ENCODE measurements at places on chromosomes 2 and 18. TPM values are rescaled to one million over a fixed set of nuclear protein-coding genes. Genes with fewer than 3 reads are reported as not detected.

The ASAP2 gene
- not detected for total RNA-seq

The EGR4 gene
- 0.14 TPM for total RNA-seq

The NEMP2 gene
- total RNA-seq: 11.1 TPM

The SGPP2 gene
- not detected for total RNA-seq

The TFCP2L1 gene
- not detected for total RNA-seq

The SERPINB11 gene
- total RNA-seq: not detected

The LOXHD1 gene
- not detected for total RNA-seq

DNA sequence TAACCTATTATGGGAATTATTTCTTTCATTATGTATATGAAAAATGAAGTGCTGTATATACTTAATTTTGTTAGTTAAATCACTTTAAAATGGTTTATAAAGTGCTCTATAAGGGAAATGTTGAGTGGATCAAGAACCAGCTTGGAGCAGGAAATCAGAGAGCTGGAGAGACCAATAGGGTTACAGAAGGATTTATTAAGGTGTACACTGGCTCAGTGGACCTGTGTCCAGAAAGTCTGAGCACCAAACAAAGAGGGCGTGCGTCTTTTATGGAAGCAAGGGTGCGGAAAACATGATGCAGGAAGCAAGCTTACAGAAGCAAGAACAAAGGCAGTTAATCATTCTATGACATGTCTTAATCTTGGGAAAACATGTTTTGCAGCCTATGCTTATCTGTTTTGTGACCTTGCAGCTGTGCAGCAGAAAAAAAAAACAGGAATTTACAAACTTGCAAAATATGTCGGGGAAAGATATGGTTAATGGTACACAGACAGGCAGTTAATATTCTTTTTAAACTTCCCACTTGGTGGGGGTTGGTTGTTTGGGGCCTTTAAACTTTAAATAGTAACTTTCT, 65.2 kb upstream of the SLC35G4 start:
- no peak for DNase-seq

GRCh38 chr2:85132397-85132796, 795 bp upstream of the TCF7L1 start:
- no peak for DNase-seq

DNA sequence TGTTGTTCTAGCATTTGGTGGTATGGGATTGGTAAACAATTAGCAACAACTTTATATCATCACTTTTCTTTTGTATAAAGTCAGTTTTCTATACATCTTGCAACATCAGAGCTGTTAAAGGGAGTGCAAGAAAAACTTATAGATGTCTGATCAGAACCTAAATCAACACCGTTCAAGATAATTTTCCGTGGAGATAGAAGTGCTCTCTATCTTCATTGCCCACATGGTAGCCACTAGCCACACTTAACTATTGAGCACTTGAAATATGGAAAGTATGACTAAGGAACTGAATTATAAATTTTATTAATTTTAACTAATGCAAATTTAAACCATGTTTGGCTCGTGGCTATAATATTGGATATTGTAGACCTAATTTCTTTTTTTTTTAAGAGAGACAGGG, 5.2 kb downstream of the TTC27 start:
- DNase-seq: no peak

GRCh38 chr2:43223521-43224001, 2.8 kb downstream of the ZFP36L2 start:
- DNase-seq: no peak

DNA sequence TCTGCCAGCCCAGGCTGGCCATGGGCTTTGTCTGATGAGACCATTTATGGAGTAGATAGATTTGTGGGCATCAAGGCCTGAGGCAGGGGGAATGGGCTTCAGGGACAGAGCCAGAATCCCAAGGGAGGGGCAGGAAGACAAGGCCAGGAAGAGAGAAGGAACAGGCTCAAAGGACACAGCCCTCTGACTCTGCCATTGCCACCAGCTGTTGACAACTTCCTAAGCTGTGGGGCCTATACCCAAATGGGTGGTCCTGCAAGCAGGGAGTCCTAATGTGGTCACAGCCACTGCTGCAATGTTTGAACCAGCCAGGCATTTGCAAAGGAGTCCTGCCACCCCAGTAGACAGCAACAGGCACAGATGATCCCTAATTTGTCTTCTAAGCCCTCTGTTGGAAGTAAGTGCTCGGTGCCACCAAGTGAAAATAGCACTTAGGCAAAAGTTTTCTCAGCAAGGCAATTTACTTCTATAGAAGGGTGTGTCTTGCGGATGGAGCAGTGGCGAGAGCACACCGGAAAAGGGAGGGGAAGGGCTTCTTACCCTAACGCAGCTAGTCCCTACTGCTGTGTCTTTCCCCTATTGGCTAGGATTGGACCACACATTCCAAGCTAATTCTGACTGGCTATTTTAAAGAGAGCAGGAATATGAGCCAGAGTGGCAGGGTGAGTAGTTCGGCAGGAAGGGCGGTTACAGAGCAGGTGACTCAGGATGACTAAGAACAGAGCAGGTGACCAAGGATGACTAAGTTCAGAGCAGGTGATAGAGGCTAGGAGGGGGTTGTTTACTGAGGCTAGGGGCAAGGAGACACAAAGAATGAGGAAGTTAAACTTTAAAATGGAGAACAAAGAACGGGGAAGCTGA, 47.2 kb downstream of the C1QL2 start:
- no peak for DNase-seq

GRCh38 chr2:120465989-120466703, 120.2 kb downstream of the INHBB start:
- DNase-seq: no peak

DNA sequence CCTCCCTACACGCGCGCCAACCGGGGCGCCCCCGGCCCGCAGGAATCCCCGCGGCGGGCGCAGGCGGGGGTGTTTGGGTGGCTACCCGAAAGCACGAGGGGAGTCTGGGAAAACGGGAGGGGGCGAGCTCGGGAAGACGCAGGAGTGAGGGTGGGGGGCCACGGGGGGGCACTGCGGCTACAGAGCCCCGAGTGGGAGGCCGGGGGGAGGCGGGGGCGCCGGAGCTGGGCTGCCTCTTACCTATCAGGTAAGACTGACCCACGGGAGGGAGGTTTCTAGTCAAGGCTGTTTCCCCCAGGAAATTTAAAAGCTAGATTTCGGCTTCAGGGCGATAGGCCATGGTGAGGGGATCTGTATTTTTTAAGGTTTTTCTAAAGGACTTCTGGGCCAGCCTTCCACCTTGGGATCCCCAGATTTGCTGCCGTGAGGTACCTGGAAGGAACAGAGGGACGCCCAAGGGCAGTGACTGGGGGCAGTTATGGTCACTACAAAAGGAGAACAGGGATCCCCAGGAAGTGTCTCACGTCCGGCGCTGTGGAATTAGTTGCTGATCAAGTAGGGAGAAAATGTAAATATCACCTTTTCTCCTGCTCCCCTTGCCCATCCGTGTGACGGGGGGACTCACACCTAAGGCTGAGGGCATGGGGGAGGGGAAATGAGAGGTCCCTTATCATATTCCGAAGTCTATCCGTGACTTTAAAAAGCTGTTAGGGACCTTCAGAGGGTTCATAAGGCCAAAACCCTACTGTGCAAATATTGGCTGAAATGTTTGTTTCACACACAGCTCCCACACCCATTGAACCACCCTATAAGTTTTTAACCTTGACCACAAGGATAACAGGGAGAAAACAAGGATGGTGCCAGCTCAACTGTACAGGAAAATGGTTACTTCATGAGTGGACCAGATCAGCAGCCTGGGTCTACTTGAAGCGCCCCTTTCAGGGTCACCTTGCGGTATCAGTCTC, 638 bp upstream of the IRS1 start:
- no peak for DNase-seq

DNA sequence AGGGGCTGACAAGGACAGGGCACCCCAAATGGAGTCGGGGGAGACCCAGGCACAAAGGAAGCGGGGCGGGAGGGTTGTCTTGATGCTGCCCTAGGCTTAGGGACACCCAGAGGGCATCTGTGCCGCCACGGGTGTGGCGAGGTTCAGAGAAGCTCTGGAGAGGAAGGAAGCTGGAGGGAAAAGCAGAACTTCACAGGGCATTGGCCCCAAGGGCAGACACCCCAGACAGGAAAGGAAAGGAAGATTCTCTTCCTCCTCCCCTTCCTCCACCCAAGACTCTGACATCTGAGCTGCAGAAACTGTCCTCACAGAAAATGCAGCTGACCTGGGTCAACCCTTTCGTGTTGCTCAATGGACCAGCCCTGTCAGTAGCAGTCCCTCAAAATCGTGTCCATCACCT, 25.6 kb downstream of the DNMT3A start:
- DNase-seq: no peak

GRCh38 chr2:83017366-83018090, 1441.6 kb downstream of the SUCLG1 start:
- DNase-seq: no peak

DNA sequence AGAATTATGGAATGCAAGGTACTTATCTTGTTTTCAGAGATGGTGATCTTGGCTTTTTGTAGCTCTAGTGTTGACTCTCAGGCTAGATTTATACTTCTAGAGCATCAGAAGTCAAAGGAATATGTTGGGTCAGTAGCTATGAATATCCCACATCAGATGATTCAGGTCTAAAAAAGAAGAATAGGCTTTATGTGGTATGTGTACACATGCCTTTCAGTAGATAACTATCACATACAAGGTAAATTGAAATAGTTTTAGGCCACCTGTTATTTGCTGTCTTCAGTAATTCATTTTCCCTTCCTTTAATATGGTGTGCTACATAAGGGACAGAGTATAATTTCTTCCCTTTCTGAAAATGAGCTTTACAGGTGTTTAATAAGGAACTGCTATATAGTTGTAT, 142.4 kb downstream of the AGPS start:
- DNase-seq: no peak

DNA sequence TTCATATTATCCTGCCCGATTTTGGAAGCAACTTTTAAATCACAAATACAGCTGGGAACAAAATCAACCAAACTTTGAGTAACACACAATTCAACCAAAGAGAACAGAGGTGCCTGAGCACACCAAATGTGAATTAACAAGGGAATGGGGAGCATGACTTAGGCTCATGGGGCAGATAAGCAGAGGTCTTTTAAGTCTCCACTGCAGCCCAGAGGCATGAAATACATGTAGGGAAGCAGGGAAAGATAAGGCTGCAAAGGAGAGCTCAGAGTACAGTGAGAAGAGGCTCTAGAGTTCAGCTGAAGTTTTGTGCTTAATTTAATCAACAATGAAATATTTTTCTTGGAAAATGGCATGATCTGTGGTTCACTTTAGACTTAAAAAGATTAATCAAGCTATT, 49.0 kb downstream of the CYTIP start:
- no peak for DNase-seq

- no peak for DNase-seq
These were observed 90.1 kb downstream of the ABI2 start for GRCh38 chr2:203418271-203418670.

DNA sequence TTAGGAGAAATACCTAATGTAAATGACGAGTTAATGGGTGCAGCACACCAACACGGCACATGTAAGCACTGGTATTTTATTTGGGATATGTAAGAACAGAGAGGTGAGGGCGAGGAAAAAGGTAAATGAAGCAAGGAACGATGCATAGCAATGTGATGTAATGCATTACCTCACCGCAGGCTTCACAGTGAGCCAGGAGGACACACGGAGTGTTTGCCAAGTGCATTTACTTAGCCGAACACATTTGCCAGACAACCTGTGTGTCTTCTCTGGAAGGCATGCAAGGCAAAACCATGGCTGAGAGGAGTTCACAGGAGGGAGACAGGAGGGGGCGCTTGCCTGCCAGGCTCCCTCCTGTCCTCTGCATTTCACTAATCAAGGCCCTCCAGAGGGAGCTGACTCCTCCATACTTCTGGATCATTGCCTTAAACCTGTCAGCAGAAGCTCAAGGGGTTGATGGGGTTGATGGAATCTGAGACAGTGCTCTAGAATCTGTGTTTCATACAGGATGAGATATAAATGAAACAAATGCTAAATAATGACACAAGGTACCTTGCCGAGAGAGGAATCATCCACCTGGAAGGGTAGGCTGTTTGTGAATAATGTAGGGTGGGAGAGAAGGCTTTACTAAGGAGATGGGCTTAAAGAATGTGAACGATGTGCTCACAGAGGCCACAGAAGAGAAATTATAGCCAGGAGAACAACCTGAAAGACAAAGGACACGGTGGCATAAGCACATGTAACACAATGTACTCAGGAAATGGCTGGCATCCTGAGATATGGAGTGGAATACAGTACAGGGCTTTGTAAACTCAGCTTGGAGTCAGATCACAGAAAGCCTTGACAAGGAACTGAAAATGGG, 9.1 kb upstream of the TPRKB start:
- DNase-seq: no peak

- no peak for DNase-seq
These were observed 26.2 kb upstream of the SPOPL start for GRCh38 chr2:138475277-138475776.

DNA sequence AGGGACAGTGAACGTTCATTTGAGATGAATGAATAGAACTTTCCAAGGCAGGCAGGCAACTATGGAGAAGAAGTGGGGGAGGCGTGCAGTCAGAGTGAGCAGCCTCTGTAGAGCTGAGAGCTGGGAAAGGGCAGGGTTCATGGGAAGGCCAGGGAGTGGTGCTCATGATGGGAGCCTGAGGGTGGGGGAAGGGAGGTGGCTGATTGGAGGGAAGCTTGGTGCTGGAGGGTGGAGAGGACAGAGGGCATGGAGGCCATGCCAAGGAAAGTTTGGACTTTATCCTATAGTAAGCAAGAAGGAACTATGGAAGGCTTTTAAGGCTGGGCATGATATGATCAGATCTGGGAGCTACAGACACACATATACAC, 47.6 kb upstream of the LGALSL start:
- no peak for DNase-seq

DNA sequence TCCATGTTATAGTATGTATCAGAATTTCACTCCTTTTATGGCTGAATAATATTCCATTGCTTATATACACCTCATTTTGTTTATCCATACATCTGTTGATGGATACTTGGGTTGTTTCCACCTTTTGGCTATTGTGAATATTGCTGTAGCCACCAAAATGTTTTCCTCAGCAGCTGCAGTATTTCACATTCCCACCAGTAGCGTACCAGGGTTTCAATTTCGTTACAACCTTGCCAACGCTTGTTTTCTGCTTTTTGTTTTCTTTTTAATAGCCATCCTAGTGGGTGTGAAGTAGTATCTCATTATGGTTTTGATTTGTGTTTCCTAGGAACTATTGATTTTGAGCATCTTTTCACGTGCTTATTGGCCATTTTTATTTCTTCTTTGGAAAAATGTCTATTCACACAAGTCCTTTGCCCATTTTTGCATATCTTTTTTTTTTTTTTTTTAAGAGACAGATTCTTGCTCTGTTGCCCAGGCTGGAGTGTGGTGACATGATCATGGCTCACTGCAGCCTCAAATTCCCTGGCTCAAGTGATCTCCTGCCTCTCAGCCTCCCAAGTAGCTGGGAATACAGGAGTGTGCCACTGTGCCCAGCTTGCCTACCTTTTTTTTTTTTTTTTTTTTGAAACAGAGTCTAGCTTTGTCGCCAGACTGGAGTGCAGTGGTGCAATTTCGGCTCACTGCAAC, 14.2 kb downstream of the UBXN2A start:
- no peak for DNase-seq

Measured in Karpas-422 (cell line).